Natural killer cell (primary cell): ENCODE measurements at places on chromosomes 12 and 14. TPM values are rescaled to one million over a fixed set of nuclear protein-coding genes. Genes with fewer than 3 reads are reported as not detected.

DNA sequence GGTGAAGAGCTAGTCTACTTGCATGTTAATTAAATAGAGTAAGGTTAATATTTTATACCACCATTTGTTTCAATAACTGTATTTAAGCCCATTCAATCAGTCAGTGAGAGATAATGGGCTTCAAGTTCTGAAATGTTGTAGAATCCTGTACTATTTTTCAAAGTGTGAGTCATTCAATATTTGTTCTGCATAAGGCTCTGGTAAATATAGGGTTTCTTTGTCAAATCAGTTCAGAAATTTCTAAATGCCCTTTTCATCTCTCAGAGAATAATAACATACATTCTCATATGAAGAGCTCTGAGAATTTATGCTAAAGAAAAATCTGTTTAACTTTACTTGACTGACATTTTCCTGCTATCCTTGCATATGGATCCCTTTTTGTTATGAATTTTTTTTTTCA, 493.3 kb downstream of the TMTC2 start:
- no peak for DNase-seq

GRCh38 chr12:32418903-32419519, 19.7 kb downstream of the FGD4 start:
- no peak for DNase-seq

DNA sequence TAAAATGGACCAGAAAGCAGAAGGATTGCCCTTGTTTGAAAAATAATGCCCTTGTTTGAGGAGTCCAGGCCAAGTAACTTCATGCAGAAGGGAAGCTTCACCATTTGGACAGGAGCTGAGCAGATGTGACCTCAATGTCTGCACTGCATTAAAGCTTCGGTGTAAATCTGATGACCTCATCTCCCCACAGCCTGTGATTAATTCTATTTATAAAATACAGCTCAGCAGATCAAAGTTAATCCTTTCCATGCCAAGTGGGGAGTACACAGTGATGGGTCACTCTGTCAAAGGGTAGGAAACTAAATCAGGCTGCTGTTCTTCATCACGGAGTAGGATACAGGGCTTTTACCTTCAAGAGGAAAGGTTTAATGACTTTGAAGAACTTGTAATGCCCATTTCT, 533.7 kb downstream of the RPS29 start:
- no peak for DNase-seq

KRT81 gene
- 1.3 TPM for total RNA-seq

POLE2 gene
- total RNA-seq = 4.1 TPM

- no peak for DNase-seq
Observed at GRCh38 chr14:23185063-23185462, 1.6 kb upstream of the SLC7A8 start.

- DNase-seq = peak; percentile 90
Observed at GRCh38 chr12:130818635-130819576, 20.1 kb downstream of the STX2 start.

DYRK2 gene
- 108 TPM for total RNA-seq

DNA sequence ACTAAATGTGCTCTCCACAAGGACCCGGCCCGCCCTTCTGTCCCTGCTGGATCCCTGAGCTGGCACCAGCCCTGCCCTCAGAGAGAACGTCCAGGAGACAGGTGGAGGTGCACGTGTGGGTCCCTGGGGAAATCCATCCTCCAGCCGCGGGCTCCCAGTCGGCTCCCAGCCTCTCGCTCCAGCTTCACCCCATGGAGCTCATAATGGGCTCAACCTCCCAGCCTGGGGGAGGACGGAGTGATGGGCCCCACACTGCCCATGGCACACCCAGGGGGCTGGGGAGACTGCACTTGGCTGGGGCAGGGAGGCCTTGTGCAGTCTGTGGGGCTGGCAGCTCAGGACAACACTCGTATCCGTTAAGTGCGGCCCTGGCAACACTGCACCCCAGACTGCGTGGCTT, 250.5 kb downstream of the TMEM121 start:
- DNase-seq = no peak

DNA sequence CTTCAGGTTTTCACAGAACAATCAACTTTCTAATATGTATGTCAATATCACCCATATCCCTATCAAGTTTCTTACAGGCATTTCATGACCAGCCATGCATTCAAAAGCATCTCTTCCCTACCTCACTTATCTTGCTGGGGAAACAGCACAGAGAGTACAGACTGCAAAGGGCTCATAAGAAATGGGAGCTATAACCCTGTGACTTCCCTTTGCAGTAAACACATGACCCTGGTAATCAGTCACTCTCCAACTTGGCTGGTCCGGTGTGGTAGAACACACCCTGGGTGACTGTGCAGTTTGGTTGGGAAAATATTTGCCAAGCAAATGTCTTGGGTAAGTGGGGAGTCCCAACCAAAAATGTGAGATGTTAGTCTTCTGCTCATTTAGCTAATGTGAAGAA, 49.4 kb upstream of the TMCC3 start:
- no peak for DNase-seq

ADAM21 gene
- total RNA-seq = not detected

SDS gene
- not detected for total RNA-seq

CLEC4D gene
- total RNA-seq = 1.7 TPM

GRCh38 chr12:101172316-101172715, 37.7 kb downstream of the SLC5A8 start:
- DNase-seq = no peak

CLEC6A gene
- total RNA-seq = not detected

DNA sequence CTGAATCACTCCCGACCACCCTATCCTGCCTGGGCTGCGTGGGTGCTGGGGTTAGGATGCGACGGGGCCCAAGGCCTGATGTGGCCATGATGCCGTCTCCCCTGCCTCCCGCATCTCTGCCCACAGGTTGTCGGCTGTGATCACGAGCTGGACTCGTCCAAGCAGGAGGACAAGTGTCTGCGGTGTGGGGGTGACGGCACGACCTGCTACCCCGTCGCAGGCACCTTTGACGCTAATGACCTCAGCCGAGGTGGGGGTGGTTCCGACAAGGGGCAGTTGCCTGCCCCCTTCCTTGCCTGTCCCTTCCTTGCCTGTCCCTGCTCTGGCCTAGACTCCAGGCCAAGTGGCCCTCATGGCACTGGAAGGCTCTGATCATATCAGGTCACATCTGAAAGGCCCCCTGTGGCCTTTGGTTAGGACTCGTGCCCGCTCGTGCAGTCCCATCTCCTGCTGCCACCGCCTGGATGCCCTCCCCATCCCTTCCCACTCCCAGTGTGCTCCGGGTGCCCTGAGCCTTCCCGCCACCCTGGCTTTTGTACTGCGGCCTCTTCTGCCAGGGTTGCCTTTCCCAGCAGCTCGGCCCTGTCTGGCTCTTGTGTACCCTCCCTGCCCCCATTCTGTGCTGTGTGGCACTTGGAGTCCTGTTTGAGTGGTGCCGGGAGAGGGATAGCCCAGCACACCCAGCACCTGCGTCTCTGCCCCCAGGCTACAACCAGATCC, 13.6 kb downstream of the PAPLN start:
- DNase-seq = no peak

GRCh38 chr14:74765721-74766120, 2.6 kb downstream of the YLPM1 start:
- DNase-seq = peak; percentile 44

DNA sequence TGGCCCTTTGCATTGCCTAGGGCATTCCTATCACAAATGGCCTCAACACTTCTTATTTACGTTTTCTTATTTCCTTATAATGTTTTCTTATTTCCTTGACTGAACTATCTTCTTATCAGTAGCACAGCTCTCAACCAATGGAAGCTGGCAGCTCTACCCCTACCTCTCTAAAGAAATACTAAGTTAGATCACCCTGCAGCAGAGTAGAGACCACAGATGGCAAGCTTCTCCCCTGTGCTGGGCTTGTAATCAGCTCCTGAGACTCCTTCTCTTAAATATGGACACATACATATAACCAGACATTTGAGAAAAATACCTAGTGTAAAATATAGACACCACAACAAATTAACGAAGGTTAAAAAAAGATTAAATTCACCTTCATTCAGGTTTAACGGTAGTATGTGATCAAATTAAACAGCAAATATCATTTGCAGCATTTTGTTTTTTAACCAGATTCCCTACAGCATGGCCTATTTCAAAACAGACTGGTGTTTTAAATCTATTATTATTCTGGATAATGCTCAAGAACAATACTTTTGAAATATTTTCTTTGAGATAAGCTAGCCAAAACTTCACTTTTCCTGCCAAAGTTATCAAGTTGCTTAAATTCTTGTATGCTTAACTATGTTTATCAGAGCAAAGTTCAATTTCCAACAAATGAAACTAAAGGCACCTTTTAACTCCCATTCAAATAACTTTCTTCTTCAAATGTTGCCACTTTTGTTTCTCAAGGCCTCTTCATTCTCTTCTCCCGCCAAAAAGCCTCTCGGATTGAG, 54.3 kb downstream of the SLC41A2 start:
- no peak for DNase-seq

DNA sequence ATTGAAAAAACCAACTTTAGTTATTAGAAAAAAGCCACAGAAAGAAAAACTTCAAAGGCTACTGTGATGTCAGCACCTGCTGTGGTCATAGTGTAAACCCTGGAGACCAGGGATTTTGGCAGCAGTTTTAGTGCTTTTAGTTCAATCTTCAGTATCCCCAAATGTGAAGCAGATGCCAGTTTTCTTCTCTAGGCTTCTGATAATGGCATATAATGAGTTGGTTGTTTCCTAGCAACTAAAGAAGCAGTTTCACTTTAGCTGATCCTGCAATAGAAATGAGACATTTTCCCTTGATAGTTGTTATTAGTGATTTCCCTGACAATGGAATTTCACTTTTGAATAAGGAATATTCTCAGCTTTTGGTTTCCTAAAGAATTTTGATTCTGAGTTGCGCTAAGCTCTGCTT, 131.2 kb downstream of the NUBPL start:
- DNase-seq = no peak

DNA sequence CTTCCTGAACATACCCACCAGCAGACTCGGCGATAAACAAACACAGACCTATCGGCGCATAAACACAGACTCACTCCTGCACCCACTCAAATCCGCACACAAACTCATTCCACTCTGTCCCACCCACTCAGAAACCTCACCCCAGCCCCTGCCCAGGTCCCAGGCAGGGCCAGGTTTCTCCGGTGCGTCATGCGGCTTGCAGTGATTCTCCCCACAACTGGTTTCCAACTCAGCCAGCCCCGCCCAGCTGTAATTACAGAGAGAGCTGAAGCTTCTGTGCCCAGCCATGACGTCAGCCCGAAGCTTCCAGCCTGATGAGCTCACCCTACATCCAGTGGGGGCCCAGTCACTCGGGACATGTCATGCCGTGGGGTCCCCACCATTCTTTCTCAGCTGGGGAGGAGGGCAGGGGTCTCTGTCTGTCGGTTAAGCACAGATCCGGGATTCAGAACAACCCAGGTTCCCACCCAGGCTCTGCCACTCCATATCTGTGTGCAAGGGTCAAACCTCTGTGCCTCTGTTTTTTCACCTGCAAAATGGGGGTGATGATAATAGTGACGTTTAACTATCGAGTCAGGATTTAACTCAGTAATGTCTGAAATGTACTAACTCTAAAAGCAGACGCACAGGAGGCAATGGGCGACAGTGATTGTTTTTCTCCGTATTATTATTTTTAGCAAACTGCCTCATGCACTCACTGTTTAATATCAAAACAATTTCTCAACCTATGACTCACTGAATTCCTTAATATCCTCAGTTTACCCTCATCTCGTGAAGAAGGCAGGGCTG, 2.3 kb upstream of the HSPB8 start:
- DNase-seq = no peak

DNA sequence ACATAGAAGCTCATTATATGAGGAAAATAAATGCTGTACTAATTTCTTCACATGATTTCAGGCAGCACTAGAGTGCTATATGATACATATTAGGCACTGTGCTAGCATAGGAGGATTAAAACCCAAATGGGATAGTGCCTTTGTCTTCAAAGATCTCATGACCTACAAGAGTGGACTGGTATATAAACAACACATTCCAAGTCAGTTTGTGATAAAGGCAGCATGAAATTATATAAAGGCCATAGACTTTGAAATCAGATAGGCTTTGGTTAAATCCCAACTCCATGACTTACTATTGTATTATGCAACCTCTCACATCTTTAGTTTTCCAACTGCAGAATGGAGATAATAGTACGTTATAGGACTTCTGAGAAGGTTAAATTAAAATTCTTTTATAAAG, 179.7 kb downstream of the RAD51B start:
- DNase-seq = no peak

DNA sequence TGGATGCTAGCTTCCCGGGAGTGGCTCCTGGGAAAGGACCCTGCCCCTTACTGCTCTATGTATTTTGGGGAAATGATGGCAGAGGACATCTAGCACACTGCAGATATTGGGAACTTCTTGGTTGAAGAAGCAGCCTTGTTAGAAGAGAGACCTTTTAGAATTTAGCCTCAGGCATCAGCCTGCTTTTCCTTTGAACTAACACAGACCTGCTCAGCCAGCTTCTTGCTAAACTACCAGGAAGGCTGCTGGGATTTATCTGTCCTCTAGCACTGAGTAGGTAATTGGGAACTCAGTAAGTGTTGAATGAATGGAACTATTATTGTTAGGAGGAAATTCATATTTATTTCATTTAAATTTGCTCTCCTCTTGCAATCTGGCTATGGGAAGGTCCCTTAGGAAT, 77.3 kb downstream of the DRAM1 start:
- no peak for DNase-seq

- DNase-seq = peak; percentile 73
Observed at GRCh38 chr12:92208613-92209121, 63.0 kb upstream of the BTG1 start.

NGB gene
- total RNA-seq = not detected

TOMM20L gene
- not detected for total RNA-seq

- peak; percentile 74 for DNase-seq
Observed at GRCh38 chr12:119659289-119659897, 8.5 kb upstream of the PRKAB1 start.

DNA sequence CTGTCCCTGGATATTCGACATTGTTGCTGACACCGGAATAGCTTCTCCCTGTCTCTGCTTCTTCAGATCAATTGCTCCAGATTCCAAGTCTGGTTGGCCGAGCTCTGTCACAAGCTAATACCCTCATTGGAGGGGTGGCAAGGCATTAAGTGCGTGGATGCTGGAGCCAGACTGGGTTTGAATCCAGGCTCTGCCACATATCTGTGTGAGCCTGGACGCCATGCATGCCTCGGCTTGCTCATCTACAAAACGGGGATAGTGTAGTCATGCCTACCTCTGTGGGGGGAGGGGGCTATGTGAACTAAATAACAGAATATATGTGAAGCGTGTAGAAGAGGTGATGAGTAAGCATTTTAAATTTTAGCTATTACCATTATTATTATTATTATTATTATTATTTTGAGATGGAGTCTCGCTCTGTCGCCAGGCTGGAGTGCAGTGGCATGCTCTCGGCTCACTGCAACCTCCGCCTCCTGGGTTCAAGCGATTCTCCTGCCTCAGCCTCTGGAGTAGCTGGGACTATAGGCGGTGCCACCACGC, 97.3 kb downstream of the AACS start:
- DNase-seq = no peak

DNA sequence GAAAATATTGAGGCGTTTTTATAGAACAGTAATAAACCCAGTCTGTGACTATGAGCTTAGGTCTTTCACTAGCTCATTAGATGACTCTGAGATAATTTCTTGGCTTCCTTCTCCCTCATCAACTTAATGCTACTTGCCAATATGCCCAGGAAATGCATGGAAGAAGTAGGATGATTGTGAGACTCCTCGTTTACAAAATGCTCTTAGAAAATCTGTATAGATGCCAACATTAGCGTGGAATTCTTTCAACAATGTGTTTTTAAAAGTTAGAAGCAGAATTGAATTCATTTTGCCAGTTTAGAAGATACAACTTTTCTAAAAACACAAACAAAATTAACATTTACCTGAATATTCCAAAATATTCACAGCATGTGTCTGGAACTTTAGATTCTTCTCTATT, 424.6 kb downstream of the BTG1 start:
- no peak for DNase-seq

SARNP gene
- total RNA-seq = 51.2 TPM

GRCh38 chr12:48978741-48979601, 849 bp downstream of the WNT1 start:
- DNase-seq = no peak

FAM186B gene
- 0.77 TPM for total RNA-seq
